ENCODE measurements at places on chromosomes 2 and 18. TPM values are rescaled to one million over a fixed set of nuclear protein-coding genes. Genes with fewer than 3 reads are reported as not detected.

The G6PC2 gene
- total RNA-seq, result not detected

The PLEKHH2 gene
- total RNA-seq, result 21.2 TPM

GRCh38 chr18:34820360-34821065 is 110.4 kb downstream of the DTNA start:
- no peaks in the 10 kb centered on the region for H3K27me3 ChIP-seq
- no peak for DNase-seq
- no peak overlapping the region for H3K27ac ChIP-seq
- no peak overlapping the region for H3K4me3 ChIP-seq
- no peaks in the 10 kb centered on the region for H3K4me1 ChIP-seq
- H3K36me3 ChIP-seq, result no peaks in the 10 kb centered on the region

The CD207 gene
- not detected for total RNA-seq

GRCh38 chr2:161983331-161983651 is 90.7 kb downstream of the DPP4 start:
- no peaks in the 10 kb centered on the region for H3K36me3 ChIP-seq
- H3K4me3 ChIP-seq, result no peak overlapping the region
- H3K4me1 ChIP-seq, result no peaks in the 10 kb centered on the region
- no peak for DNase-seq
- H3K27ac ChIP-seq, result no peak overlapping the region

The ANKRD62 gene
- not detected for total RNA-seq

The REG3G gene
- not detected for total RNA-seq

DNA sequence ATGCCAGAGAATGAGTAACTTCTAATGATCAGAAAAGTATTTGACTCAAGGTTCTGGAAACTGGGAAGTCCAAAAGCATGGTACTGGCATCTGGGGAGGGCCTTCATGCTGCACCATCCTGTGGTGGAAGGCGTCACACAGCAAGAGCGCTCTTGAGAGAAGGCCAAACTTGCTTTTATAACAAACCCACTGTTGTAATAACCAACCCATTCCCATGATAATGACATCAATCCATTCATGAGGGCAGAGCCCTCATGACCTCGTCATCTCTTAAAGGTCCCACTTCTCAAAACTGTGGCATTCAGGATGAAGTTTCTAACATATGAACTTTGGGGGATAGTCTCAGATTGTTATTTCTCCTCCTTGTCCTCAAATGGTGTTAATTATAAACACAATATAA is 67.8 kb downstream of the COA5 start:
- H3K27ac ChIP-seq, result no peak overlapping the region
- no peak overlapping the region for H3K4me3 ChIP-seq
- no peaks in the 10 kb centered on the region for H3K4me1 ChIP-seq
- DNase-seq, result no peak

The POTEE gene
- 0.17 TPM for total RNA-seq

DNA sequence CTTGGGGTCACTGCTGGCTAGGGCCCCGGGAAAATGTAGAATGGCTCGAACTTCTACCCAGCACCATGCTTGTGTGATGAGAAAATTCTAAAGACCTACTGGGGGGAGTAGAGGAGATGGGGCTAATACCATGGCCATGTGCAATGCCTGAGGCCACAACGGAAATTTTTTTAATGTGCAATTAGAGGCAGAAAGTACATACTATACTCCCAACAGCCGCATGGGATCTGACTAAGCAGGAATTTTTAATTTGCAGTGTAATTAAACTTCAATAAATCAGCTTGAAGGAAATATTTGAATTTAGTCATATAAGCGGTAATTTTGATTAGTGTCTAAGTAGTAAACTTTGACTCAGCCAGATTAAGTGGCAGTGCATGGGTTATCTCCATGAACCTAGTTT is 53.2 kb upstream of the CNGA3 start:
- no peaks in the 10 kb centered on the region for H3K36me3 ChIP-seq
- no peak for DNase-seq
- no peaks in the 10 kb centered on the region for H3K4me1 ChIP-seq
- H3K4me3 ChIP-seq, result no peak overlapping the region
- peaks cover 50% of the 10 kb centered on the region for H3K27me3 ChIP-seq
- no peak overlapping the region for H3K27ac ChIP-seq
